HCEC 1CT (cell line): ENCODE measurements at places on chromosomes 13 and 19.

DNA sequence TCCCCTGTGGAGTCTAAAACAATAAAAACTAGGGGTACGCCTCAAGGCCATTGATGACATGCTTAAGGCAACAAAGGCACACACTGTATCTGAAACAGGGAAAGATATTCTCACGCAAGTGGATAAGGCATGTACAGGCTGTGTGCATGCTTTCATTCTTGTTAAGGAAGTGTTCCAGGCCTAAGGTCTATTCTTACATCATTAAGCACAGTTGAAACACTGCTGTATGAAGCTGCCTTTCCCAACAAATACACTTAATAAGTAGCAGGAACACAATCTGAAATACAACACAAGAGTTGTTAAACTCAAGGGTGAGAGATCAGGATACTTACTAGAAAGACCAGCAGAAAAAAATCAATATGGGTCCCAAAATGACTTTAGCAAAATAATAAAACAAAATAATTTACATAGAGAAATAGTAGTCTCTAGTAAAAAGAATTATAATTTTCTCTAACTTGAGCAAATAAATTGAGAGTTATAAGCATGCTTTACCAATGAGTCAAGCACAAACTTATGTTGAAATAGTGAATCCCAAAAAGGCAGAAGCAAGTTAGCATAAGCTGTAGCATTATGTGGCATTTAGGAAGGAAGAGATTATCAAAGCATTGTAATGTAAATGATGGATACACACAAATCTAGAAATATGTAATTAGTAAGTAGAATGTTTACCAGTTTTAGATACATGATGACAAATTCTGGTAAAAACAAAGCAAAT lies 796.9 kb downstream of the SLITRK1 start:
- peak; percentile 58 for DNase-seq

- no peak for DNase-seq
These were observed 29.1 kb downstream of the VAV1 start for GRCh38 chr19:6801485-6802086.

- no peak for DNase-seq
These were observed 22.8 kb downstream of the KCTD15 start for GRCh38 chr19:33819506-33819879.

DNA sequence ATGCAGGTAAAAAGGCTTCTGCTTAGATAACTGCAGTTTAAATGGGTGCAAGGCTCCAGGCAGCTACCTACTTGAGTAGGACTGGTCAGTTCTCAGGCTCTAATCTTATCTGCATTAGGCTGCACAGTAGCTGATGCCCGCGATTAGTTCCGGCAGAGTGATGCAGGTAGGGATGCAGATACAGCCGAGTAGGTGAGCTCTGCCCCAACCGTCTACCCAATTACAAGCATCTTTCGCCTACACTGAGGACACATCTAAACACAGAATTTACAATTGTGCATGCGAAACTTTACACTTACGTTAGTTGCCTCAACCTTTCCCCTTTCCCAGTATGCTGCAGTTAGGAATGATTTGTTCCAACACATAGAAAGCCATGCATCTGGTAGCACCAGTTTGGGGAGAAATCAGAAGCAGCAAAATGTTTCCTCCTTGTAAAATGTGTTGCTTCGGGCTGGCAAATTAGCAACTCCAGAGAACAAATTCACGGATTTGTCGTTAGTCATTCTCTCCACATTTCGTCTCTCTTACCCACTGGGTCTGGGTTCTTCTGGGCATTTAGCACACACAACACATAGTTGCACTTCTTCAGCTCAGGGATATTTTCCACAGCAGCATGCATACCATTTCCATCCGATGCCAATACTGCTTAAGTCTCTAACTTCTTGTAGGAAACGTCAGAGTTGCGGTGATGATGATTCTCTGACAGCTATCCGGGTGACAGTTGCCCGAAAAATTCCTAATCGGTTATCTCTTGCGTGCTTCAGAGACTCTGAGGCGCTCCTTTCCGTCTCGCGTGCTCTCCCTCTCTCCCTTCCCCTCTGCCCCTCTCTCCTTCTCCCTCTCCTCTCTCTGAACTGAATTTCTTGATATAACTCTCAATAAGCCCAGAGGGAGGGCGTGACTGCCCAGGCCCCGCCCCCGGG lies at the start of gene PCDH9:
Gene PCDH9, minus strand, starts transcription at position 856 of the 923 bp plus-strand sequence. CDS start 1,896 bp downstream, outside the sequence.
- peak; percentile 9 for DNase-seq

- DNase-seq = no peak
These were observed 37.1 kb downstream of the UTP14C start for GRCh38 chr13:52061587-52061986.

GRCh38 chr13:50403311-50403710 lies 388.1 kb downstream of the KCNRG start:
- DNase-seq = no peak

GRCh38 chr13:40728595-40728994 lies 42.4 kb downstream of the MRPS31 start:
- no peak for DNase-seq

DNA sequence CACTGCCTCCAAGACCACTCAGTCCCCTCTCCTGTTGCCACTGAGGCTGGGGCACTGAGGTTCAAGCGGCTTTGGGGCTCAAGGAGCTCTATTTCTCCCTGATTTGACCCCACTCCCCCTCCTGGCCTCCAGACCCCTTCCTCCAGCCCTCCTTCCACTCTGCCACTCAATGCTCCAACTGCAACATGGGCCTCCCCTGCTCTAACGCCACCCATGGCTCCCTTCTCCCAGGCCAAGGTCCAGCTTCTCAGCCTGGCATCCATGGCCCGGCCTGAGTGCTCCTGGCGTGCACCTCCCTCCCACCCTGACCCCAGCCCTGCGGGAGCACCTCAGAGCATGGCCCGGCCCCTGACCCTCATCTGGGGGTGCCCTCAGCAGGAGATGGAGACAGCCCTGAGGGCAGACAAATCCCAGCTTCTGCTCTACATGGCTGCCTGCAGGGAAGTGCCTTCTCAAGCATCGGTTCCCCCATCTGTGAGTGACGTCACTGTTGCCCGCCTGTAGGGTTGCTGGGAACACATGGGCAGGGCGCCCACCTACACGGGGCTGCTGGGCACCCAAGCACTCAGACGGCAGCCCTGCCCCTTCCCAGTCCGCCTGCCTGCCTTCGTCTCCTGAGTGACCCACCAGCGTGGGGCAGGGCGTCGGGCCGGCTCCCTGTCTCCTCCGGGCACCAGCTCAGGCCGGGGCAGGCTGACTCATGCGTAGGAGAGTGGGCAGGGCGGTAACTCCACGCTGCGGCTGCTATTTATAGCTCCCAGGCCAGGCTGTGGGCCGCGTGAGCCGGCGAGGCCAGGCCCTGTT lies 1.6 kb upstream of the DIRAS1 start:
- peak; percentile 80 for DNase-seq

DNA sequence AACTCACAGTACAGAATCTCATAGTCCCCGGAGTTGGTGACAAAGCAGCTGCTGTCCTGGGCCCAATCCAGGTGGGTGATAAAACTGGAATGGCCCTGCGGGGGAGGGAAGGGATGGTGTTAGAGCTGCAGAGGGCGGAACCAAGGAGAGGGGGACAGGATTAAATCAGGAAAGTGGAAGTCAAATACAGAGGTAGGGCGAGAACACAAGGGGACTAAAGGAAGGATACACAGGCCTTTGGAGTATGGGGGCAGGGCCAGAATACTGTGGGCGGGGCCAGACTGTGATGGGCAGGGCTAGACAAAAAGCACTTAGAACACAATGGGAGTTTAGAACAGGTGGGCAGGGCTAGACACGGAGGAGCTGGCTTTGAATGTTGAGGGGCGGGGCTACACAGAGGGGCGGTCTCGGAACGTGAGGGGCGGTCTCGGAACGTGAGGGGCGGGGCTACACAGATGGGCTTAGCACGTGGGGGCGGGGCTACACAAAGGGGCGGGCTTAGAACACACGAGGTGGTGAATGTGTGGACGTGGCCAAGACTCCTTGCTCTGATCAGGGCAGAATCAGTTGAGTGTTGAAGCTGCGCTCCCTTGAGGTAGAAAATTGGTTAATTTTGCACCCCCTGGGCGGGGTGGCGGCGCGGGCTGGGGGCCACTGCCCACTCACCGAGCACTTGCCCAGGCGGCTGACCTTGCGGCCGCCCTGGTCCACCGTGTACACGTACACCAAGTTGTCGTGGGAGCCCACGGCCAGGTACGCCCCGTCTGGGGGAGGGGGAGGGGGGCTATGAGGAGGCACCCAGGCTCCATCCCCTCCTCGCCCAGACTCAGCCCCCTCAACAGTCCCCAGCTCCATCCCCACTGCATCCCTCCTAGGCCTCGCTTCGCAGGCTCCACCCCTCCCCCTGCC lies 14.0 kb upstream of the GPR4 start:
- peak; percentile 74 for DNase-seq

DNA sequence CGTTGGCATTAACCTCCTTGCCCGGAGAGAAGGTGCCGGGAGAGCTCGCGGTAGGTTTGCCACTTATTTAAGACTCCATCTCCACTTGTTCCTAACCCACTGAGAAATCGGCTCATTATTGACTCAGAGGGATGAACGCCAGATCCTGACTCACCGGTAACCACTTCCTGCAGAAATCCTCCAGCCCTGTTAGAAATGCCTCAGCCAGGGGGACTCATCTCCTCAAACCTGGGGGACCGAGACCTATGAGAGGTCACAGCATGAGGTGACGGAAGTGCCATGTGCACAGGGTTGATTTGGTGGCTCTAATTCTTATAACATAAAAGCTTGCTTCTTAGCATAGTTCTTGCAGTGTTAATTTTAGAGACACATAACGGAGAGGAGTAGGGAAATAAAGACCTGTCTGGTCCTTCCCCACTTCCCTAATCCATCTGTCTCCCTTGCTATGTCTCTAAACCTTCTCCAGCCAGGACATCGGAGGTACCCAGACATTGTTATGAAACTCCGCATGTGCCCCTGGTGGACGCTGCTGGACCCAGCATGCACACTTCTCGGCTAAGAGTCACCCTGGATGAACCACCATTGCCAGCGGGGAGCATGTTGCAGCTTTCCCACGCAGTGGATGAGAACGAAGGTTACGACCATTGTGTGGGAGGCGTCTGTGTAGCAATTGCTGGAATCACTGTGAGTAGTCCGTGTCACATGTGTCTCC lies 158.9 kb downstream of the EFNB2 start:
- DNase-seq = peak; percentile 72

GRCh38 chr19:10968527-10969135 lies 7.8 kb downstream of the SMARCA4 start:
- DNase-seq = no peak

- no peak for DNase-seq
These were observed 328.0 kb downstream of the UQCRFS1 start for GRCh38 chr19:28884786-28885476.

DNA sequence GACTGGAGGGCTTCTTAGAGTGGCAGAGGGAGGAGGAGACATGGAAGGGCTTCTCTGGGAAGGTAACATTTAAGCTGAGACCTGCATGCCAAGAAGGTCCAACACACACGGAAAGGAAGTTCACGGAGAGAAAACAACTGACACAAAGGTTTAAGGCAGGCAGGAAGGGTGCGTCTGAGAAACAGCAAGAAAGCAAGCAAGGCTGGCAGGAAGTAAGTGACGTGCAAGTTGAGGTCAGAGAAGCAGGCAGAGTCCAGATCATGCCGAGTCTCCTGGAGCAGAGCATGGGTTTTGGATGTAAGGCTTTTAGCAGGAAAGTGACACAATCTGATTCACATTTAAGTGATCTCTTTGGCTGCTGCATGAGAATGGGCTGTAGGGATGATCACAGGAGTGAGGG lies 60.5 kb downstream of the ATP7B start:
- DNase-seq = no peak

- no peak for DNase-seq
These were observed 16.1 kb downstream of the REXO1 start for GRCh38 chr19:1832046-1832663.

DNA sequence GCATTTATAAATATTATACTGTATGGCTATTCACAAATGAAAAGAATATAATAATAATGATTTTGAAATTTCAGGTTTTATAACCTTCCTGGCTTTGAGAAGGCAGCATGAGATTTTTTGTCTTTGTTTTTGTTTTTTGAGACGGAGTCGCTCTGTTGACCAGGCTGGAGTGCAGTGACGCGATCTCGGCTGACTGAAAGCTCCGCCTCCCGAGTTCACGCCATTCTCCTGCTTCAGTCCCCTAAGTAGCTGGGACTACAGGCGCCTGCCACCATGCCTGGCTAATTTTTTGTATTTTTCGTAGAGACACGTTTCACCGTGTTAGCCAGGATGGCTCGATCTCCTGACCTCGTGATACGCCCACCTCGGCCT lies 64.1 kb downstream of the ZNF429 start:
- no peak for DNase-seq

GRCh38 chr19:8088752-8089663 lies 36.4 kb downstream of the CCL25 start:
- no peak for DNase-seq

GRCh38 chr13:85974608-85975366 lies 175.6 kb upstream of the SLITRK6 start:
- DNase-seq = peak; percentile 62

DNA sequence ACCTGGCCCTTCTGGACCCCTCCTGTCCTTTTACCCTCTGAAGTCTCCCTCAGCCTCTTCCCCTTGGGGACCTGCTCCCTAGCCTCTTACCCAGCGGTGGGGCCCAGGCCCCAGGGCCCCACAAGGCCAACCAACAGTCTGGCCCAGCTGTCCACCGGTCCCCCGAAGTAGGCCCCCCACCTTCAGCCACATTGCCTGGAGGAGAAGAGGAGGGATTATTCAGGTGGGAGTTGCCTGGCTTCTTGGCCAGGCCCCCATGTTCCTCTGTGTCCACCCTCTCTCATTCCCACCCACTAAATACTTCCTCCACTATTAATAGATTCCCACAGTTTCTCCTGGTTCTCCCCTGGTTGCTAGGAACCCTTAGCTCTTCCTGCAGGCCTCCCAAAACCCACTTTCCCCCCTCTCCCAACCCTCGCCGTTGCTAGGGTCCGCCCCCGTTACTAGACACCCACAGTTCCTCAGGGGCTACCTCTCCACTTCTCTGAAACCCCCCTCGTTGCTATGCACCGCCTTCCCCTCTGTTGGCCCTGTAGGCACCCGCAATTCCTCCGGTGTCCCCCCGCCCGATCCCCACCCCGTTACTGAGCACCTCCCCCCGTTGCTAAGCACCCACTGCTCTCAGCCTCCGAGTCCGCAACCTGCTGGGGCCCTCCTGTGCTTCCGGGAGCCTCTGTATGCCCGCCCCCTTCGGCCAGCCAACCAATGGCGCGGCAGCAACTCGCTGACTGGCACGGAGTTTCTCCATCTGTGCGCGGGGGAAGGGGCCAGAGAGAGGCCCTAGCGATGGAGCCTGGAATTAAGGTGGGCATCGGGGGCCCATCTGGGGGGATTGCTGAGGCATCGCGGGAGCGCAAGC lies 2.0 kb downstream of the COQ8B start:
- peak; percentile 88 for DNase-seq

DNA sequence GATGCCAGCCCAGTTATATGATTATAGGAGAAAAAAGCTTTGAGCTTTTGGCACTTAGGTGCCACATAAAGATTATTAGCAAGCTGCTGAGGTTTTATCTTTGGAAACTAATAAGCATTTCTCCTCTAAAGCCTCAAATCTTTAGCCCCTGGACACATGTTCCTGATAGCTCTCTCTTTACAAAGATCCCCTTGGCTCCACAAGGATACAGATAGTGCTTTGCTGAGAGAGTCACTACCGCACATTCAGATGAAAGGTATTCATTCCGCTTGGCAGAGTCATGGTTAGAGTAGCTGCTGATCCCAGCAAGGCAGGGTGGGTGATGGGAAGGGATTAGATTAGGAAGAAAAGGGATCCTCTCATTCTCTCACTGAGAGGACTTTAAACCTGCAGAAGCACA lies 28.2 kb upstream of the PSG7 start:
- DNase-seq = peak; percentile 89

GRCh38 chr19:50803633-50804419 lies 13.6 kb downstream of the ACP4 start:
- DNase-seq = no peak
